ENCODE measurements at places on chromosomes 5 and 9.

DNA sequence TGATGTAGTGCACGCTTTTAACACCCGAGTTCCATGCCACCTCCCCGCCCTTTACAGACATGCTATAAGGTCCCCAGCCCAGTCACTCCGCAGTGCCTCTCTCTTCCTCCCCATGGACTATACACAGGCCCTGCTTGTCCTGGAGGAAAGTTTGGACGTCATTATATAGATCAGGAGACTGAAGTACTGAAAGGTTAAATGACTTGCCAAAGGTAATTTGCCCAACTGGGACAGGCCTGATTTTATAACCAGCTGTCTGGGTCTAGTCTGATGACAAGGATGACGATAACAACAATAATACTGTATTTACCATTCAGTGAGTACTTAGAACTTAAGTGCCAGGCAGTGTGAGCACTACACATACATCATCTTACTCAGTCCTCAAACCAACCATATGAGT lies 33.1 kb downstream of the LVRN start:
- no peak for DNase-seq

DNA sequence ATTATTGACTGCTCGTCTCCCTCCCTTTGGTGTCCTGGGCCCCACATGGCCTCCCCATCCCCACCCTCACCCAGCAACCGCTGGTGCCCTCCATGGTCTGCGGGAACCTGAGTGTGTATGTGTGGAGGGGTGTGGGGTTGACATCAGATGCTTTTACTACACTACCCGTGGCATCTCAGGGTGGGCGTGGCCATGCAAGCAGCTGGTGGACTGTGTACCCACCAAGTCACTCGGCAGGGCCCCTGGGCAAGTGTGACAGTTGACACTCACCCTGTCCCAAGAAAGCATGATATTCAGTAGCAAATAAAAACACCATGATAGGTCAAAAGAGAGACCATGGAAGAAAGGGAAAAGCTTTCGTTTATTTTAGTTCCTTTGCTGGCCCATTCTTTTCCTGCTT lies 7.4 kb upstream of the NXNL2 start:
- DNase-seq: no peak

DNA sequence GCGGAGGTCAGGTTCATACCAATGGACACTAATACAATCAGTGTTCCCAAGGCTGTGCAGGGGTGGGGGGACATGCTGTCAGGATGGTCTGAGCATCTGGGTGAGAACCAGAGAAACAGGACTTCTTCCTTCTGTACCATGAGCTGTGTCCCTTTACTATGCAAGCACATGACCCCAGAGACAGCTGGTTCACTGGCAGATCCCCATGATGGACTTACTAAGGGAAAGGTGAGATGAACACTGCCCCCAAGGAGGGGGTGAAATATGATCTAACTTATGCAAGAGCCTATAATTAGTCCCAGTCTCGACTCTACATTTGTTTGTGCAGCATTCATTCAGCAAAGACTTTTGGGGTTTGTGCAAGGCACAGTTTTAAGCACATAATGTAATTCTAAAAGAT lies 91.4 kb downstream of the LIFR start:
- DNase-seq: no peak

GRCh38 chr5:139638090-139638735 lies 9.9 kb upstream of the CXXC5 start:
- no peak for DNase-seq

DNA sequence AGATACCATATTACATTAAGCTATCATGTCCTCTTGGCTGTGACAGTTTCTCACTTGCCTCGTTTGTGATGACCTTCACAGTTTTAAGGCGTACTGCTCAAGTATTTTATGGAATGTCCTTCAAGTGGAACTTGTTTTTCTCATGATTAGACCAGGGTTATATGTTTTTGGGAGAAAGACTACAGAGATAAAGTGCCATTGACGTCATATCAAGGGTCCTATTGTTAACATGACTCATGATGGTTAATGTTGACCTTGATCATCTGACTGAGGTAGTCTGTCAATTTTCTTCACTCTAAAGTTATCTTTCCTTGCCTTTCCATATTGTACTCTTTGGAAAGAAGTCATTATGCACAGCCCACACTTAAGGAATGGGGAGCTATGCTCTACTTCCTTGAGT lies 17.8 kb upstream of the PTBP3 start:
- DNase-seq: no peak

DNA sequence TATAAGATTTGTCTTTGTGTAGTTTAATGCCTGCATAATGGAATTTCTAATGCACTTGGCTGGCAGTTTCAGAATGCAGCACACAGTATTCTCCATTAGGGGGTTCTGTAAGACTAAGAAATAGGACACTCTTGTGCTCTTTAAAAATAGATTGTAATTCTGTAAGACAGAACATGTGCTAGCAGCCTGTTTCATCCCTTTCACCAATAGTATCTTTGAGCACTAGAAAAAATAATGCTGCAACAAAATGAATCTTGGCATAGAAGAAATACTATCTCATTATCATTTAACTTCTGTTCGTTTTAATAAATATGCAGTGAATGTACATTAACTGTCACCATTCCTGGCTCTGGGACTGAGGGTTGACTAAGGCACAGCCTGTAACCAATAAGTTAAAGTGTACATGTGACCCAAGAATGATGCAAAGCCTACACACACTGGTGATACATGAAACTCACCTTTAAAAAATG lies 23.8 kb upstream of the ZNF622 start:
- no peak for DNase-seq

DNA sequence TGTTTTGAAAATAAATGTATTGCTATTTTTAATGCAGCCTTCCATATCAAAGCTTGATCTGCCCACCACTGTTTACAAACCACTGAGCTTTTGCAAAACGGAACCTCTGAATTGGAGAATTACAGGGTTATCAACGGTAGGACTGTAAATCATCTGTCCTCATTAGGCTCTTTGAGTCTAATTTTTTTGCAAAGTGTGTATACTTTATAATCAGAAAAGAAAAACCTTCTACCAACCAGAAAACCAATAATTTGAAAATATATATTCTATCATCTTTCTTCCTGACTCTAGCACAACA lies 6.8 kb upstream of the SLC2A8 start:
- no peak for DNase-seq

GRCh38 chr9:109582386-109582785 lies 84.3 kb upstream of the PTPN3 start:
- DNase-seq: no peak

- no peak for DNase-seq
Observed at GRCh38 chr9:2215921-2216441, 200.8 kb downstream of the SMARCA2 start.

- DNase-seq: no peak
Observed at GRCh38 chr9:5749306-5749705, 83.6 kb downstream of the ERMP1 start.

DNA sequence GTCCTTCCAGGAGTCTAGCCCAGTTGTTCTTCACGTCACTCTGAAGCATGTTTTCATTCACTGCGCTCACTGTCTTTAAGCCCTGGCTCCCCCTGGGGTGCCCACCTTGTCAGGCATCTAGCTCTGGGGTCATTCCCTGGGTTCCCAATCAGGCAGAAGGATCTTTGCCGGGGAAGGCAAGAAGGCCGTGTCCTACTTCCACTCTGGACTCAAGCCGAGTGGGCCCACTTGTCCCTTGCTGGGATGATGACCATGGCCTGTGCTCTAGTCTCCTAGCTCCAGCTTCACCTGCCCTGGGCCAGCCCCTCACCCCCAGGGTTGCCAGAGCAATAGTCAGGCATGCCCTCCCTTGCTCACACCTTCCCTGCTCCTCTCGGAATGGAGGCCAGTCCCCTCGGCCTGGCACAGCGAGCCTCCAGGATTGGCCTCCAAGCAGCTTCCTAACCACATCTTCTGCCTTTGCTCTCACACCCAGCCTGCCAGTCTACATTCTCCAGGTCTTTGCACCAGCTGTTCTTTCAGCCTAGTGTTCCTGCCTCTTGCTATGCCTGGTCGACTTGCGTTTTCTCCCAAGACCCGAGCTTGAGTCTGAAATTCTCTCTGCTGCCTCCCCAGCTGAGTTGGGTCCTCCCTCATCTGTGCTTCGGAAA lies 32.2 kb upstream of the PSD2 start:
- no peak for DNase-seq

DNA sequence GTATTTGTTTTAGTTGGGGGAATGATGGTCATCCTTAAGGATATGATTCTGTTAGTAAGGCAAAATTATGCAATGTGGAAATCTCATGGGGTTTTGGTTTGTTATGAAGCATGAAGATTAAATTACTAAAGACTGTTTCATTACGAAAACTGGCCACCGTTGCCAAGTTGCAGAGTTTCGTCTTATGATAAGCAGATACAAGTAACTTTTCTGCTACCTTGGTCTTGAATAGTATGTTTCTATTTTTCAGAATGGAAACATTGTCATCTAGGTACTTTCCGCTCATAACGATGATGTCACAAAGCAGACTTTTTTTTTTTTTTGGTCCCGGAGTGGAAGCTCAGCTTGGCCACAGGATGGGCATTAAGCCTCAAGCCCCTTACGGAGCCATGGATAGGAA lies 4.2 kb downstream of the CCNI2 start:
- no peak for DNase-seq

DNA sequence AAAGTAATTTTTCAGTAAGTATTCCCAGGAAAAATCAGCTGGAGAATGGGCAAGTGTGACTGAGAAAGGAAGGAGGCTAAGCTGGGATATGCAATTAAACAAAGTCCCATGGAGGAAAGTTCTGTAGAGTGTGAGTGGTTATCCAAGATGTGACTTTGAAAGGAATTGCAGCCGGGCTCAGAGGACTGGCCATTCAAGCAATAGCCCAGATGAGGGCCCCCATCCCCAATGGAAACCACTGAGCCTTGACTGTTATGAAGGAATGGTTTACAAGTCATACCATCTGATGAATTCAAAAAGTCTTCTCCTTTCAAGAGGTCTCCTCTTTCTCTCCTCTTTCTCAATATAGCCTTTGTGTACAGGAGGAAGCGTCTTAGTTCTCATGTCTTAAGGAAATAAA lies 6.5 kb downstream of the LVRN start:
- DNase-seq: no peak

DNA sequence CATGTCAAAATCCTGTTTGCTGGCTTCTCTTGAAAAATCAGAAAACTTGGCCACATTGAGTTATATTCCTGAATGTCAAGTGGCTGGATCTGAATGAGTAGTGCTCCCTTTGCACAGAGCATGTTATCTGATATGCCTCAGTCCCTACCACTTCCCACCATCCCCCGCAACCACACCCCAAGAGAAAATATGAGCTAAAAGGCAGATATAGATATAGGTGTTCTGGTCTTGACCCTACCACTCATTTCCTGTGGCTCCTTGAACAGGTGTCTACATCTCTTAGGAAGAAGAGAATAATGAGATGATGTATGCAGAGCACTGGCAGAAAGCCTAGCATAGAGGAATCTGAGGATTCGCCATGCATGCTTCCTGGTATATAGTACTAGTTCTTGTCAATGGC lies 6.6 kb upstream of the CYSTM1 start:
- DNase-seq: no peak

- no peak for DNase-seq
Observed at GRCh38 chr5:122602700-122603099, 172.2 kb upstream of the SNX2 start.

GRCh38 chr5:100855295-100855694 lies 47.8 kb downstream of the ST8SIA4 start:
- no peak for DNase-seq

GRCh38 chr9:122133984-122134535 lies 25.5 kb downstream of the NDUFA8 start:
- no peak for DNase-seq

DNA sequence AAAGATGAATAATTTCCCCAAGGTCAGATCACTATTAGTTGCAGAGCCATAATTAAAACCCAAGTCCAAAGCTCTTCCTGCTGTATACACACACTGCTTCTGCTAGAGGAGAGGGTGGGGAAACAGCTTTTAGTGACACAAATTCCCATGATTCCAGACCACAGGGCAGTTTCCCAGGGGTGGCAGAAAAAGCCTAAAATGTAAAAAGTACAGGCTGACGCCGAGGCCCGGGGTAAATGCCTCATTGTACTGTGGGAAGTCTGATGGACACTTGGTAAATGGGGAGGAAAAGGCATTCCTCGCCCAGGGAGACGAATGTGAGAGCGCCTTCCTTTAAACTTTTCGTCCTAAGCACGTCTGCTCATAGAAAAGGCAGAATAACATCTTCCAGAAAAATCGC lies 65.7 kb downstream of the DENND1A start:
- DNase-seq: no peak

GRCh38 chr9:86500667-86501435 lies 146.6 kb upstream of the TUT7 start:
- no peak for DNase-seq

DNA sequence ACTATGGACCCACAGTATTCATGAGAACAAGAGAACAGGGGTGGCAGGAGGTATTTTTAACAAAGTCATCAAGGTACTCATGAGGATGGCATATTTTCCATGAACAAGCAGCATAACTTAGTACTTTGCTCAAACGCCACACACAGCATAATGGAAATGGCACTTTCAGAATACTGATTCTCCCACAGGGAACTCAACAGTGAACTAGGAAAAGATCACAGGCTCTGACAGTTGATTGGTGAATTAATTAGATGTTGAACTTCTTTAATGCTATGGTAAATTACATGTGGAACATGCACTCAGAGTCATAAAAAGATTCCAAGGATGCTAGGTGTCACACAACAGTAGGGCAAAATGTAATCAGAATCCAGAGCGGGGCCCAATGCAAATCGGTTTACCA lies 1088.6 kb upstream of the C9orf72 start:
- DNase-seq: no peak

DNA sequence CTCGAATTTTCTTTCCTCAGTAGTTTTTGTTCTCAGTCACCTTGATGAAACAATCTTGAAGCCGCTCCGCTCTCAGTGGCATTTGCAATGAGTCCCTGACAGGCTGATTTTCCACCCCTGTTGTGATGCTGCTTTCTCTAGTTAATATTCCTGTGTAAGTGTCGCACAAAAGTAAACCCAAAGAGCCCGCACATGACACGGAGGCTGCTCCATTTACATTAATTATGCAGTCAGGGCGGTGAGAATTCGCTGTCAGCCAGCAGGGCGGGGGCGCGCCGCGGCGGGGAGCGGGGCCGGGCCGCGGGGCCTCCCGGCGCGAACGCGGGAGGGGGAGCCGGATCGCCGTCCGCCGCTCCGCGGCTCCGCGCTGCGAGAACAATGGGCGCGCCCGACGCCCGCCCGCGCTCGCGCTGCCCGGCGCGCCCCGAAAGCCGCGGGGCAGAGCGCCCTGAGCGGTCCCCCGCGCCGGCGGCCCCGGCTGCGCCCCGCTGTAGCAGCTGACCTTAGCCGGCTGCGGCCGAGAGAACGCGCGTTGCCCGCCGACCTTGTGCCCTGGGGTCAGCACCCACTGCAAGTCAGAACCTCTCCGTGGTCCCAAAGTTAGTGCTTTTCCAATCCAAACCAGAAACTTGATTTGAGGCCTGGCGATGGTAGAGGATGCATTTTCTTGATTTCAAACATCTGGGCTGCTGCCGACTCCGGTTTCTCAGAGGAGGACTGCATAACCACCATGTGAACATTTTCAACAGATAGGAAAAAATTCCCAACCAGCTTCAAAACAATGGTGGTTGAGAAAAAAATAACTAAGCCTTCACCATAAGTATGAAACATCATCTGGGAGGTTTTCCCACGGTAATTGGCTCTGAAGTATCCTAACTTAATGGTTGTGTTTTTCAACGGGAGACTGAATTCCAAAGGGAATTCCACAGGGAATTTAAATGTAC lies 142.6 kb downstream of the PBX3 start:
- peak; percentile 9 for DNase-seq

GRCh38 chr9:6219040-6219439 lies 3.4 kb downstream of the IL33 start:
- no peak for DNase-seq
